Vagina (tissue), 2 donors: ENCODE measurements at places on chromosomes 5 and 9. TPM values are rescaled to one million over a fixed set of nuclear protein-coding genes. Genes with fewer than 3 reads are reported as not detected.

DNA sequence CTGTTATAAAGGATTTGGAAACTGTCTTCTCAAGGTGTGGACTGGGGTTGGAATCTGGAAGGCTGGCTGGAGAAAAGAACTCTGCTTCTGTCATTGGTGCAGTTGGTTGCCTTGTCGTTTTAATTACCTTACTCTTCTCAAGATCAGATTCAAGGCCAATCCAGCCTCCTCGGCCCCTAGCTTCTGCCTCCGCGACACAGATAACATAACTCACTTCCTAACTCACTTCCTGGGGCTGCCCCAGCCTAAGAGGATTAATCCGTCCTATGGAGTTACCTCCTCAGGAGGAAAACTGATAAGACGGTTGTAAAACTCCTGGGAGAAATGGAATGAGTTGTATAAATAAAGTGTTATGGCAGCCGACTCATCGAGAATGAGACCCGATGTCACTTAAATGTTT, 389.1 kb upstream of the WWC1 start:
- no peak for DNase-seq

DNA sequence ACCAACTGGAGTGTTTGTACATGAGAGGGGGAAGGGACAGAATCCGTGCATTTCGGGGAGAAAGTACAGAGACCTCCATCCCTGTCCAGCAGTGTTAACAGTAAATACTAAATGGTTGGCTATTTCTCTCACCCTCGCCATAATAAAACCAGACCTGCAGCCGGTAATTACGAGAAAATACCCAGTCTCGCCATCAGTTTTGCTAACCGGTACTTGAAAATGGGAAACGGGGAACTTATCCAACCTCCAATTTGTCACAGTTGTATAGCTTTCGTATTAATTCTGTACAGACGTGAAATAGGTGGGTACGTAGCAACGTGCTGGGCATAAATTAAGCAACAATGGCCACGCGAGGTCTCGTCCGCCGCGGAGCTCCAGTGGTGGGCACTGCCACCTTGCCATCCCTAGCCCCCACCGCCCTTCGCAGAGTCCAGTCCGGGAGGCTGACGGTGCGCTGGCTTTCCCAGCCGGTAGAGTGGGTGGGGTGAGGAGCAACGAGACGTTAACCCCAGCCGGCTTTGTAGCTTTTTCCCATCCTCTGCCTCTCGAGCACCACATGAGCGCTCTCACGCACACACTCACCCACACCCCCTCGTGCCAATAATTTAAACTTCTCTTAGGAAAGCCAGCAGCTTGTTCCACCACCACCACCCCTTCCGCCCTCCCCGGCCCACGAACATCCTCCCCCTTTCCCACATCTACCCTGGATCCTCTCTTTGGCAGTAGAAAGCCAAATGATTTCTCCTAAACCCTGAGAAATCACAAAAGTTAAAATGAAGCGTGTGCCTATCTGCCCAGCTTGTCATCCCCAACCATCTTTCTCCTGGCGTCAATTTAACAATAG, 1.8 kb downstream of the ELAVL2 start:
- DNase-seq = no peak

DNA sequence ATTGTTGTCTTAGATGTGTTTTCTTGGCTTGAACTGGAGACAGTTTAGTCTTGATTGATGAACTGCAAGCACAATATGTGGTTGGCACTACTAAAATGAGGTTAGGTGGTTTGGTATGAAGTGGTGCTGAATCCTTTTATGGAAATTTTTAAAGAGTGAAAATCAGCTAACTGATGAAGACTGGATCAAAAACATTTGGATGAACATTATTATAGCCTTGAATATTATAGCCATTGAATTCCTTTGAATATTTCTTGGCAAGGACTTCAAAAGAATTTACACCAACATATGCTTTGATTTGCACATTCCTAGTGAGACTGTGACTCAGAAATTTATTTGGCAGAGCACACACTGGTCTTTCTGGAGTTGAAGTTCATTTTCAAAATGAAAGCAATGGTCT, 318.3 kb downstream of the CHSY3 start:
- DNase-seq = no peak

GRCh38 chr9:91120200-91120599, 241.5 kb downstream of the AUH start:
- DNase-seq = no peak

DNA sequence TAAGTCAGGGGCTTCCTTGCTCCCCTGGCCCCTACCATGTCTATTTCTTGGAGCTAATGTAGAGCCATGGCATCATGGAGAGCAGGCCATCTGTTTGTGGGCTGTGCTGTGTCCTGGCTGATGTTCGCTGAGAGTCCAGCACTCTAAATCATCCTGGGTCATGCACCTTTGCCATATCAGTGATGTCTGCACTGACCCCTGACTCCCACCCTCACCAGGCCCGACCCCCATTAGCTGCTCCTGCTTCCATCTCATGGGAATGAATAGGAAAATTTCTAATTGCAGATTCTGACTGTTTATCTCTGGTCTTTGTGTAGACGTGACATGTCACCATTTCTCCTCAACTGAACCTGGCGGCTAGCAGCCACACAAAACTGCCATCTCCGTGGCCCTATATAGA, 236.9 kb downstream of the NSG2 start:
- DNase-seq = no peak

DNA sequence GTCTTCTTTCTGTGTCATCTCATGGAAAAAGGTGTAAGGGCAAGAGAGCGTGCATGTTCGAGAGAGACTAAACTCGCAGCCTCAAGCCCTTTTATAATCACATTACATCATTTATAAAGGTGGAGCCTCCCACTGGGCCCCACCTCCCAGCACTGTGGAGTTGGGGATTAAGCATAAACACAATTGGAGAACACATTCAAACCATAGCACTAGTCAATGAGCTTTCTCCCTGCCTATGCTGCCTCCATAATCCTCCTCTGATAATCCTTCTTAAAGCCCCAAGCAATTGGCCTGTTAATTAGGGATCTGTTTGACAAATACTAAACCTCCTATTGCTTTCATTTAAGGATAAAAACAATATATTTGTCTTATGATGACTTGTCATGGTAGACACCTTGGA, 99.6 kb downstream of the NMUR2 start:
- no peak for DNase-seq

DNA sequence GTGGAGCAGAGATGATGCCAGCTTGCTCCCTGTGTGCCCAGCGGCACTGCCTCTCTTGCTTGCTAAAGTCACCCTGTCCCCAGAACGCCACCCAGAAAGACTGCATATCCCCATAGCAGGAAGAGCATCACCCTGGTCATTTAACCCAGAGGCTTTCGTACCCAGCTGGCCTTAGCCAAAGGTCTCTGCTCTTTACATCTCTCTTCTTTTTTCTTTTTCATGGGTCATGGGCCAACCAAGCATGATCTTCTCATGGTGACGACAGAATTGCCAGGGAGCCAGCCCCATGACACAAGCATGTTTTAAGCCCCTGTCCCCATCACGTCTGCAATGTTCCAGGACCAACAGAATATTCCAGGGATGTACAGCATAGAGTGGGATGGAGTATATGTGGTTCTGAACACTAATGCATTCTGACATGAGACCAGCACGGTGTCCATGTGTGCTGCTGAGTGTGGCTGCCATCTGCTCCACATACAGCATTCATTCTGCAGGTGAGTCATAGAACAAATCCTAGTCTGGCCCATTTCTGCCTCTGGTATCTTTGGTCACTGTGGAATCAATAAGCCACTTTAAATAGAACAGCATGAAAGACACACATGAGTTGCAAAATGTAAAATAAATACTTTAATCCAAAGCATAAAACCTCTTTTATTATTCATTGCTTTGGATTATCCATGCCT, 203.0 kb downstream of the MED10 start:
- peak; percentile 14 for DNase-seq

DNA sequence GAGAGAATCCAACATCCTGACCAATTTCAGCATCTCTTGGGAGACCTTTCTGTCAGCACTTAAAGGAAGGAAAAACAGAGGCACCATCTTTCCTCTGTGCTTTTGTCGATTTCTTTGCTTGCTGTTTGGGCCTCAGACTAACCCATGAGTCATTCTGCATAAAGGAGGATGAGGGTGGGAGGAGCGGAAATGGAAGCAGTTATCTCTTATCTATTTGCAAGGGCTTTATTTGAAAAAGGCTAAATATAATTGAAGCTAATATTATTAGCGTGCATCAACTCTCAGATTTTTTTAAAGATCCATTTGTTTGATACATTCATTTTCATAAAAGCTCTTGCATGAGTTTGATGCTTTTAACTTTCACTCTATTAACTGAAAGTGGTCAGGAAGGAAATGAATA, 72.9 kb downstream of the ZNF622 start:
- DNase-seq = no peak

DNA sequence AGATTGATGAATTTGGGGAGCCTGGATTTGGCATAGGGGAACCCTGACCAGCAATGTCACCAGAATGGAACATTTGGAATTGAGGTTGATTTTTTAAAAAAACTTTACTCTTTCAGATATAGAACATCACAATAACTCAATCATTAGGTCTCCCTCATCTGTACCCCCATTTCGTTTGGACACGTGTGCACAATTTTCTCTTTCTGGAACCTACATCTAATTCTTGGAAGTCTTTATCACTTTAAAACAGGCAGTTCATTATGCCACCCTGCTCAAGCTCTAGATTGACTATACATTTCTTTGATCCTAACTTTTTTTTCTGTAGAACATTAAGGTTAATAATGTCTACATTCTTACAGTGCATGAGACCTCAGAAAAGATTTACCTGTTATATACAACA, 3.7 kb upstream of the SSBP2 start:
- DNase-seq = no peak

GRCh38 chr5:17216176-17216973, 1.1 kb upstream of the BASP1 start:
- no peak for DNase-seq

DNA sequence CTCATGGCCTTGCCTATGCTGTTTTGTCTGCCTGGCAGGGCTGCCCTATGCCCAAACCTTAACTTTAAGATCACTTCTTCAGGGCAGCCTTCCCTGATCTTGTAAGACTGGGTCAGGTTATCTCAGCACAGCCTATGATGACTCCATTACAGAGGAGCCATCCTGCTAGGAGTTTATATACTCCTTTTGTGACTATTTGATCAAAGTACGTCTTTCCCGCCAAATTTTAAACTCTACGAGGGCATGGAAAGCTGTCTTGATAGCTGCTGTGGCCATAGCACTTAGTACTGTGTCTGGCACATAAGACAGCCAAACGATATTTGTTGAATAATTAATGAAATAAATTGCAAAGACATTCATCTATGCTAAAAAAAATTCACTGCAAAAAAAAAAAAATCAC, 60.6 kb downstream of the PPP2R2B start:
- no peak for DNase-seq

GRCh38 chr5:2131196-2131595, 248.5 kb upstream of the IRX4 start:
- no peak for DNase-seq

- no peak for DNase-seq
Measured at GRCh38 chr5:61333321-61333953, 1.4 kb downstream of the ZSWIM6 start.

DNA sequence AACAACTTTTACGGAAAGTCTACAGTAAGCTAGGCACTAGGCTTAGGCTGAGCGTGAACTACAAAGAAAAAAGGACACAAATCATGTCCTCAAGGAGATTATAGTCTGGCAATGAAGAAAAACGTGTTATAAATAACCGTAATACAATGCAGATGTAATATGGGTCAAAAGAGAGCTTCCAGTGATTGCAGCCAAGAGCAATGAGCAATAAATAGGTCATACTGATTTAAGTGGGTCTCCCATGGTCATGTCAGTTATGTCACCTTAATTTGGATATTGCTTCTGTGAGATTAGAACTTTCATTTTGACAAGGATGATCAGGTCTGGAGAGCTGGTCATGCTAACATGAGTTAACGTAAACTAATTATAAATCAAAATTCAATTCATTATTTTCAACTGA, 158.6 kb upstream of the GNA14 start:
- no peak for DNase-seq

GRCh38 chr5:43704243-43704642, 101.3 kb downstream of the NNT start:
- no peak for DNase-seq

- DNase-seq = no peak
Measured at GRCh38 chr5:18534119-18534518, 899.9 kb downstream of the TAF11L14 start.

DNA sequence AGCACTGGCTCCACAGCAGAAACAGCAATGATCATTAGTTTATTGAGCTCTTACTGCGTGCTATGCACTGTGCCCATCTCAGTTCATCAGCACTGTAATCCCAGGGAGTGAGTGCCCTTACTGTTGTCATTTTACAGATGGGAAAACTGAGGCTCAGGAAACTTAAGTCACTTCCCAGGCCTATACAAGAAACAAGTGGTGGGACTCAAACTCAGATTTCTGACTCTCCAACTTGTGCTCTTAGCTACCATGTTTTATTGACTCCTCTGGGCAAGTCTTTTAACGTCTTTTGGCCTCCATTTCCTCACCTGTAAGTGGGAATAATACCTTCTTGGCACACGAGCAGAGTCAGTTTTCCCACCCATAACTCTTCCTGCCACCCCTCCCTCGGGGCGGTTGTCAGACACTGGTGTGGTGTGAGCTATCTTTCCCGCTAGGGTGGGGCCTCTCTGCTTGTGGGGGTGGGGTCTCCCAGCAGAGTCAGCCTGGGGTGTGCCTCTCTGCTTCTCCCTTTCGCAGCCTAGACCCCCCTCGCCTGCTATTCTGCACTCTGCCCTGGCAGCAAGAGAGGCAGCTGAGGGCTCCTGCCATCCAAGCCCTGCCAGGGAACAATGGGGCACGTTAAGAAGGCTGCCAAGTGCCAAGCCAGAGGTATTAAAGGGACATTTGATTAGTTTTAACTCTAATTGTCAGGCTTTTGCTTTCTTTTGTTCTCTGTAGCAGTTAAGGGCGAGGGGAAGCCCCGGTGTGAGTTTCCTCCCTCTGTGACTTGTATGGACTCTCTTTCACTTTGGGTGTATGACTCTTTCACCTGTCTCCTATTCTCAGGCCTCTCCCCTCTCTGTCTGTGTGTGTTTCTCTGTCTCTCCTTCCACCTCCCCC, 12.1 kb downstream of the GALNT10 start:
- no peak for DNase-seq

DNA sequence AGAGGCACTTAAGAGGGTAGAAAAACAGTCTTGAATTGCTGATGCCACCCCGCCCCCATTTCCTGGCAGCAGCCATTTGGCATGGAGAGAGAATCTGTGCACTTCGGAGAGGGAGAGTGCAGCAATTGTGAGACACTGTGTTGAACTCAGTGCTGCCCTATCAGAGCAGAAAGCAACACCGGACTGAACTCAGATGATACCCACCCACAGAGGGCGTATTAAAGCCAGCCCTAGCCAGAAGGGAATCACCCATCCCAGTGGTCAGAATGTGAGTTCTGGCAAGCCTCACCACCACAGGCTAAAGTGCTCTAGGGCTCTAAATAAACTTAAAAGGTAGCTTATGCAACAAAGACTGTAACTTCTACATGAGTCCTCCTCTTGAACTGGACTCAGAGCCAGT, 88.4 kb upstream of the RGS7BP start:
- DNase-seq = no peak

- DNase-seq = no peak
Measured at GRCh38 chr5:40648150-40648549, 31.6 kb upstream of the PTGER4 start.

- no peak for DNase-seq
Measured at GRCh38 chr5:74085186-74085585, 459.2 kb downstream of the ARHGEF28 start.

Gene TMEM171
- not detected for total RNA-seq

Gene PCDHA10
- 0.25 TPM for total RNA-seq

Gene GRM6
- not detected for total RNA-seq

Gene CTXN3
- total RNA-seq = not detected

Gene SARDH
- 2.0 TPM for total RNA-seq

Gene TRUB2
- total RNA-seq = 11.3 TPM

Gene ARID3C
- not detected for total RNA-seq

Gene PROB1
- 2.5 TPM for total RNA-seq

Gene ZNF483
- 8.8 TPM for total RNA-seq
